ENCODE measurements at places on chromosomes 2 and 18.
A peak's percentile ranks its signal among the peaks of the same experiment; 100 is the strongest.

DNA sequence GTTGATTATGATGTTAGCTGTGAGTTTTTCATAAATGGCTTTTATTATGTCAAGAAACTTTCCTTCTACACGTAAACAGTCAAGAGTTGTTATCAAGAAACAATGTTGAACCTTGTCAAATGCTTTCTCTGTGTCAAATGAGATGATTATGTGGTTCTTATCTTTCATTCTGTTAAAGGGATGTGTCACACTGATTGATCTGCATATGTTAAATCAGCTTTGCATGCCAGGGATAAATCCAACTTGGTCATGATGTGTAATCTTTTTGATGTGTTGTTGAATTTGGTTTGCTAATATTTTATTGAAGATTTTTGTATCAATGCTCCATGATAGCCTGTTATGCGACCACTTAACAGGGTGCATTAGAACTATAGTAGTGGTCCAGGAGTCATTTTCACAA, 107.3 kb downstream of the C1QL2 start:
- no peak for DNase-seq

GRCh38 chr2:167534443-167534842, 646.2 kb downstream of the XIRP2 start:
- DNase-seq: no peak

GRCh38 chr18:67672716-67673115, 156.2 kb upstream of the DSEL start:
- DNase-seq: no peak

GRCh38 chr2:164782323-164782722, 59.3 kb downstream of the COBLL1 start:
- DNase-seq: no peak

- no peak for DNase-seq
Measured at GRCh38 chr2:69482471-69482870, 45.2 kb upstream of the NFU1 start.

DNA sequence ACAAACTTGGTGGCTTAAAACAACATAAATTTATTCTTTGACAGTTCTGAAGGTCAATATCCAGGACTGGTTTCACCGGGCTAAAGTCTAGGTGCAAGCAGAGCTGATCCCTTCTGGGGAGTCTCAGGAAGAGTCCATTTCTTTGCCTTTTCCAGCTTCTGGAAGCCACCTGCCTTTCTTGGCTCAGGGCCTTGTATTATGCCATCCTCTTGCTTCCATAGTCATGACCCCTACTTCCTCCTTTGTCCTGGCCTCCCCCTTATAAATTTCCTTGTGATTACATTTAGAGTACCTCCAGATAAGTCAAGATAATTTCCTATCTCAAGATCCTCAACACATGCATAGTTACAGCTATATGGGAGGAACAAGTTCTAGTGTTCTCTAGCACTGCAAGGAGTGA, 1089.5 kb downstream of the LRP1B start:
- DNase-seq: peak; percentile 6

- no peak for DNase-seq
Measured at GRCh38 chr2:57973621-57974186, 72.9 kb upstream of the VRK2 start.

DNA sequence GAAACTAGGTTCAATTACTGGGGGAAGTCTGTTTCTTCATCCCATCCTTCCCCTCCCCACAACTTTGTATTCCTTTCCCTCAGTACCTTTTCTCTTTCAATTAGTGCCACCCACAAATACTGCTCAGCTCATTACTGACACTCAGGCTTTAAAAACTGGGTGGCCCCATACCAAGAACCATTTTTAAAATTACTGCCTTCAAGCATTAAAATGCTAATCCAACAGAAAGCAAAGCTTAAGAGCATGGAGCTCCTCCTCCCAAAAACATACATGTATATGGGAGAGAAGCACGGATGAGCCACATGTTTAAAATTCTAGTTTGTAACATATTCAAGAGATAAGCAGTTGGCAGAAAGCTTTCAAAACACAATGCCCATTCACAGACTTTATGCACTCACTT, 44.0 kb downstream of the IRS1 start:
- DNase-seq: no peak

DNA sequence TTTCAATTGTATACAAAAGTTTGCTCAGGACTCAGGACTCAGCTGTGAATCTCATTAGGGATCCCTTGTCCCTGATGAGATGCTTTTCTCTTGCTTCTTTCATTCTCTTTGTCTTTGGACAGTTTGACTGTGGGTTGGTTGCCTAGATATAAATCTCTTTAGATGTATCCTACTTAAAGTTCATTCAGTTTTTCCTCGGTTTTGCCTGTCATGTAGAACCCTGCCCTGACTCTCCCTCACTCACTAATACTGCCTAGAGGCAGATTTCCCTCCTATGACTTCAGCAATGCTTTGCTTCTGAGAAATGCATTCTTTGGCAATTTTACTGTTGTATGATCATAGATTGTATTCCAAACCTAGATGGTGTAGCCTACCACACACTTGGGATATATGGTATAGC, 421.4 kb upstream of the TCF4 start:
- DNase-seq: no peak

DNA sequence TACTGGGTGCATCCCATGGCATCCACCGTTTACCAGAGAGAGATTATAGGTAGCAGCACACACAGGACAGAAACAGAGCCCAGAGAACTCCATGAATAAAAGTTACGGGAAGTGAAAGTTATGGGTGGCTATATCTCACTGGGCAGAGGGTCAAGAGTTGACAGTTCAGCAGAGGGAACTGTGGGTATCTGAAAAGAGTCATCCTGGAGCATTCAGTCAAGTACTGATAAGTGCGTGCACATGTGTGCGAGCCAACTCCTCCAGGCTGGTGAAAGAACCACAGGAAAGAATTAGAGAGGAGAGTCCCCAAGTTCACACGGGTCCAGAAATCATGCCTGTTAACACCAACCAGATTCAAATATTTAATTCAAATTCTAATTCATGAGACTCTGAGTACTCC, 1588.2 kb downstream of the LRP1B start:
- DNase-seq: no peak

DNA sequence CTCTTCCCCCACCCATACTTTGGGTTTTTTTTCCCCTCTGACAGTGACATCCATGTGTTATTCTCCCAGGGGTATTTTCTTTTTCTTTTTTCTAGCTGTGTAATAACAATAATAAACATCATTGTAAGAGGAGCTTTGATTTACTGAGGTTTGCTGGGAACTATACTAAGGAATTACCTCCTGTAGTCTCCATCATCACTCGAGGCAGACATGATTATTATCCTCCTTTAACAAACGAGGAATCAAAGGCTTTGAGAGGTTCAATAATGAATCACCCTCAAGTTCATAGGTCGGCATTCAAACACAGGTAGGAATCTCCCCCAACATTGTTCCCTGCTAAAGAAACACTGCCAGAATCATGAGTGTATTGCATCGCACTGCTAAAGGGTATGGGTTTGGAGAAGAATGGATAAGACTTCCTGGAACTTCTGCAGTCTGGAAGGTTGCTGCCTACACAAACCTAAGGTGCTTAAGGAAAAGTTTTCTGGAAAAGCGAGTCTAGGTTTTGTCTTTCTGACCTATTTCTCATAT, 260.2 kb upstream of the SESTD1 start:
- DNase-seq: no peak

- DNase-seq: no peak
Measured at GRCh38 chr2:145305889-145306288, 786.0 kb upstream of the ZEB2 start.

DNA sequence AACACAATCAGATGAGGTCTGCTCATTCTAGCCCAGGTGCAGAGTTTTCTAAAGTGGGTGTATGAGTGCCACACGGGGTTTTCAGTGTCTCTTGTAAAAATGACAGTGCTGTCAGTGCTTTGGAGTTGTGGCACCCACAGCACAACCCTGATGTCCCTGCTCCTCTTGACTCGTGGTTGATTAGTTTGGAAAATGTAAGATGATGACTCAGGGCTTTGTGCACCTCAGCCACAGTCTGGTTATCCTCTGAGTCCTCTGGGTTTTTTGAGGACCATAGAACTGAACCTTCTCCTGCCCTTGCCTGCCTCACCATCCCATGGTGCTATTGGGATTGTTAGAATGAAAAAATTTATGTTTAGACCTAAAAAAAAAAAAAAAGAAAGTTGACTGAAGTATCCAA, 105.6 kb downstream of the MYO1B start:
- DNase-seq: no peak

DNA sequence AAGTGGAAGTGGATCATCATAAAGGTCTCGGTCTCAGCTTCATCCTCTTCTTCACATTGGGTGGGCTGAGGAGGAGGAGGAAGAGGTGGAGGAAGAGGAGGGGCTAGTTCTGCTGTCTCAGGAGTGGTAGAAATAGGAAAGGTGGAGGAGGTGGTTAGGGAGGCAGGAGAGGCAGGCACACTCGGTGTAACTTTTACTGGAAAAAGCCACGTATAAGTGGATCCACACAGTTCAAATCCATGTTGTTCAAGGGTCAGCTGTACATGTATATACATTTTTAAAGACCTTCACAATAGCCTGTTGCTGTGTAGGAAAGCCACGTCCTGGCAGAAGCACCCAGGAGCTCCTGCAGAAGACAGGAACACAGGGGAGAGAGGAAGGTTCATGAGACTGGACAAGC, 110.3 kb upstream of the RAB12 start:
- DNase-seq: no peak

DNA sequence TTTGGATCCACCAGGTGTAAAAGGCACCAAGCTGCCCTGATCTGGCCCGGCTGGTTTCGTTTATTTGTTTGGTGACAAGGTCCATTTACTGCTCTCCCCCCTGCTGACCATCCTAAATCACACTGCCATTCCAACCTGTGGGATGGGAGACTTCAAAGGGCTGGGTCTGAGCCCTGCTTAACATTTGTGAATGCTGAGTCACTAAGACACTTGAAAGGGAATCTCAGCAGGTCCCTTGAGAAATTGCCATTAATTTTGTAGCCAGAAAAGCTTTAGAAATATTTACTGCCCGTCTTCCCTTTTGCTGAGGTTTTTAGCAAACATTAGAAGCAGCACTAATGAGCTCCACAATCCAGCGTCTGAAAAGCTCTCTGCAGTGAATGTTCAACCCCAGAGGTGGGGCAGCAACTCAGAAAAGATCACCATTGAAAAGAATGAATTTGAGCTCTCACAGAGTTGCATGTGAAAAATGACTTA, 133.8 kb downstream of the ARL4C start:
- DNase-seq: no peak

DNA sequence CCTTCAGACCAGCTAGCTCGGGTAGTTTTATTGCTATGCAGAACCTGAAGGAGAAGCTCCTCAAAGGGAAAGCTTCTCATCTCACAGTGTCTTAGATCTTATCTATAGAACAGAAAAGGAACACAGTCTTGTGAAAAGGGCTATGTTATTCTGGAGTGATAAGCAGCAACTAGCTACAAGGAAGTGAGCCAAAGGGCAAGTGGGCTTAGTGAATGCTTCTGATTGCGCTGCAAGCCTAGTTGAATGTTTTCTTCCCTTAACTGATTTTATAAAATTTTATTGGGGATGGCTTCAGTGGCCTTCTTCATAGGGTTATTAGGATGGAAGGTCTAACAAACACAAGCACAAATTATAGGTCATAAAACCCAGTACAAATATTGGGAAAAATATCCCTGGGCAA, 400.1 kb downstream of the PARD3B start:
- no peak for DNase-seq

- DNase-seq: no peak
Measured at GRCh38 chr2:226839161-226839560, 3.3 kb downstream of the RHBDD1 start.

GRCh38 chr2:197996583-197996982, 192.2 kb downstream of the PLCL1 start:
- no peak for DNase-seq

- no peak for DNase-seq
Measured at GRCh38 chr2:174924061-174924693, 81.0 kb downstream of the CHN1 start.

GRCh38 chr2:10327896-10328669, 25.4 kb downstream of the HPCAL1 start:
- DNase-seq: no peak

DNA sequence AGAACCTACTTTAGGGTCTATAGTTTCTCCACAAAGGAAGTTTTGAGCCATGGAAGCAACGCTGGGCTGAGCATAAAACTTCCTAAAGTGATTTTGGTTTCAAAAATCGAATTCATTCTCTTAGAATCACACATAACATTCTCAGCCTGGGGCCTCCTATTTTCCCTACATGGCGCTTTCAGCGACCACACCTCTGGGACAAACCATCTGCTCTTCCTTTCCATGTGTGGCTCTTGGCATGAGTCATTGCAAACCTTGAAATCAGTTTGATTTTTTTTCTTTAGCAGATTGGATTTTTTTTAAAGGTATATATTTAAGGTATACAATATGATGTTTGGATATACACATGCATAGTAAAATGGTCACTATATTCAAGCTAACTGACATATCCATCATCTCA, 72.5 kb upstream of the APCDD1 start:
- no peak for DNase-seq

- peak; percentile 63 for DNase-seq
Measured at GRCh38 chr2:216023055-216023648, 9.8 kb upstream of the MREG start.

- no peak for DNase-seq
Measured at GRCh38 chr2:22002066-22002465, 878.3 kb downstream of the TDRD15 start.

DNA sequence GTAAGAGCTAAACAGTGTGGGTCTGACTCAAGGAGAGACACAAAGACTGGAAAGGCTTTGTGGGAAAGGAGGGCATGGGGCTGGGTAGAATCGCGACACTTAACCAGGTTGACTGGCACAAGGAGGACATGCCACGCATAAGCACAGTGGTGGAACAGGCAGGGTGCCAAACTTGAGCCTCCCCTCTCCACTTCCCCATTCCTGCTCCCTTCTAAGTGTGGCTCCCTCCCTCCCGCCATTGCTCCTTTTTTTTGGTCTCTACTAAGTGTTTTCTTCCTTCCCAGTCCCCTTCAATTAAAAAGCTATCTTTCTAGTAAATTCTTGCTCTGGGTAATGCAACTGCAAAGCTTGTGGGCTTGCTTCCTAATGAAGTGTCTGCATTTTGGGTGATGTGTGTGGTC, 40.3 kb upstream of the ZFP36L2 start:
- DNase-seq: no peak

DNA sequence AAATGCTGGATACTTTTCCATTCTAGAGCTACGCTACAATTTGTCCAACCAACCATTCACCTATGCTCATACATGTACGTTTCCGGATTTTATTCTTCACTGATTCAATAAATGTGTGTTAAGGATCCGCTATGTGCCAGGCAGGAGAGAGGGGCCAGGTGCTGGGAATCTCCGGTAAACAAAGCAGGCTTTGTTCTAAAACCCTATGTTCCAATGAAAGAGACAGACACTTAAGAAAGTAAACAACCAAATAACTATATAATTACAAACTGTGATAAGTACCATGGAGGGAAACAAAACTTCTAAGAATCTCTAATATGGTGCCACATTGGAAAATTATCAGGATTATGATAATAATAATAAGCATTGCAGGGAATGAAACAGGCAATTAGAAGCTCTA, 22.2 kb upstream of the POMC start:
- DNase-seq: no peak

Measured in BE2C (cell line).